ENCODE measurements at places on chromosomes 11 and 22.

DNA sequence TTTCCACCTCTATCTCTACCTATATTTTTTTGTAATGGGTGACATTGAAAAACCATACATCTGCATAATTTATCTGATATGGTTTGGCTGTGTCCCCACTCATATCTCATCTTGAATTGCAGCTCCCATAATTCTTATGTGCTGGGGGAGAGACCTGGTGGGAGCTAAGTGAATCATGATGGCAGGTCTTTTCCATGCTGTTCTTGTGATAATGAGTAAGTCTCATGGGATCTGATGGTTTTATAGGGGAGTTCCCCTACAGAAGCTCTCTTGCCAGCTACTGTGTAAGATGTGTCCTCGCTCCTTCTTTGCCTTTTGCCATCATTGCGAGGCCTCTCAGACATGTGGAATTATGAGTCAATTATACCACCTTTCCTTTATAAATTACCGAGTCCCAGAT lies 551.0 kb upstream of the ANO5 start:
- DNase-seq, result no peak

DNA sequence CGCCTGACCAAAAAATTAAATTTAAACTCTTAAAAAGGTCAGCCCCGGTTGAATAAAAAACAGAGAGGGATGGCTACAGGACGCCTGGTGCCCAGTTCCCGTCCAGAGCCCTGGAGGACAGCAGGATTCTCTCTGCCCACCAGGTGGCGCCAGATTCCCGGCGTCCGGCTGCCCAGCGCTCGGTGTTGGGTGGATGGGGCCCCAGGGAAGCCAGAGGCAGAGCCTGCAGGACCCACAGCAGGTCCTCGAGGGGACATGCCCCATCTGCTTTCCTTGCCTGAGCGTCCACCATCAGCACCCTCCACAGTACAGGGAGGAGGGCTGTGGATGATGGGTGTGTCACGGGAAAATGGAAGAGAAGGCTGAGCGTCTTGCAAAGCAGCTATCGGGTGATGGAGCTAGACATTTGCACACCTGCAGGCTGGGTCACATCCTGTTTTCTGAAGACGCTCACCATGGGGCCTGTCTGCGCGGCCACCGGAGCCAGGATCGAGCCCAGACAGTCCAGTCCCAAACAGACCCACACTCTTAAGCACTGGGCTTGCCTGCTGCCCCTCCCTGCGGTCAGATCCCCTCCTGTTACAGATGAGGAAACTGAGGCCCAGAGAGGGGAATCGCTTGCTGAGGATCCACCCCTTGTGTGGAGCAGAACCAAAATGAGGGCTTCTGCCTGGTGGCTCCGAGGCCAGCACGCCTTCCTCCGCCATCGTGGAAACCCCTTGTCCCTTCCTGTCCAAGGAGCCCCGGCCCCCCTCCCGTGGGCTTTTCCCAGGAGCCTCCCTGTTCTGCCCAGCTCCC lies 18.5 kb upstream of the CBX7 start:
- DNase-seq, result peak; percentile 76

DNA sequence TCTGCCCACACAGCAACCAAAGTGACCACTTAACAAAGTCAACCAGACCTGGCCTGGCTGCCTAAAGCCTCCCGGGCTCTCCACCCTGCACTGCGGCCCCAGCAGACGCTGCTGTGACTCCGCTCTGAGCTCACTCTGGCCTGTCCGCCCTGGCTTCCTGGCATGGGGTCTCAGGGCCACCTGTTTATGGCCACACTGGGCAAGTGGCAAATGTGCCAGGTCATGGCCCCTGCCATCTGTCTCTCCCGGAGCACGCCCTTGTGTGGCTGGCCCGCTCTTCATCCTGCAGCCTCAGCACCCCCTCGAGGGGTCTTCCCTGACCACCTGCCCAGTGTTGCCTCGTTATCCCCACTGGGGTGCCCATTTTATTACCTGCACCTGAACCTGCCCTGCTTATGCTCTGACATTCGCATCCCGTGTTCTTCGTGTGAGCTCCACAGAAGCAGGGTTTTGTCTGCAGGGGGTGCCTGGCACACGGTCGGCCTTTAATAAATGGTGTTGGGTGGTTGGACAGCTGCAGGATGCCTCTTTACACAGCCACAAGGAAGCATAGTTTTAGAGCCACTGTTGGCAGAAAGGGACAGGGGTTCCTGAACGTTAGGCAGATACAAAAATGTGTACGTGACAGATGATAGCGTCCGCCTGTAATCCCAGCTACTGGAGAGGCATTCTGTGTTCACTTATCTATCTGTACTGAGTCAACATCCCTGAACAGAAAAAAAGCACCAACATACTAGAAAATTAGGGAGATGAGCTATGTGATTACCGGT lies 785.6 kb downstream of the TBC1D22A start:
- no peak for DNase-seq

DNA sequence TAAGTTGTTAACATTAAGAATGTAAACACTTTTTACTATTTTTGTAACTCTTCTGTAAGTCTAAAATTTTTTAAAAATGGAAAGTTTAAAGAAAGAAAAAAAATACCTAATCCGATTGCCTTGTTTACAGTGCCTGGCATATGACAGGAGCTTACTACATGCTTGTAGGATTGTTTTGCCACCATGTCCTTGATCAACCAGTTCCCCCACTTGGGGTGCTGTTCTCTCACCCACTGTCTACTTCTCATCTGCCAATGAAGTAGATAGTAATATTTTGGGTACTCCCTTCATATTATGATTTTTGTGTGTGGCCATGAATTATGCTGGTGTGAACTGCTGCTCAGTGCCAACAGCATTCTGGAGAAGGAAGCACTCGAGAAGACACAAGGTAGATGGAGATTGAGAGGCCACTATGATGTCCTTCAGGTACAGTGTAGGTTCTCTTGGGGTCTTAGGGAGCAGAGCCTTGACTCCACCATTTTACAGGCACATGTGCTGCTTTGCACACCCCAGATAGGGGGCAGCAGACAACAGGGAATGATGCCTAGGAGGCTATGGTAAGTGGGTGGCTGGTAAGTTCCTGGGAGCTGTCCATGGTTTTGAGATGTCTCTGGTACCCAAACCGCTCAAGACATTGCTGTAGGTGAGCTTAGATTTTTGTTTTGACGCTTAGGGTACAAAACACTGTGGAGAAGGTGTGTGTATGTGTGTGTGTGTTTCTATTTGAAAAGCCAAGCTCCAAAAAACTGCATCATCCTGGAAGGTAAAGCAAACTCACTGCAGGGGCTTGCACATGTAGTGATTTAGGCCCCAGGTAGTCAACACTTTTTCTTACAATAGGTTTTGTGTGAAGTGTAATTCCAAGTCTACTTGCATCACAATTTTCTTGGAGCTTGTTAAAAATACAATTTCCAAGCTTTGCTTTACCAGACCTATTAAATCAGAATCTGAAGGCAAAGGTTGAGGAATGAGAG lies 494.5 kb upstream of the LARGE1 start:
- peak; percentile 10 for DNase-seq

GRCh38 chr11:14029440-14029839 lies 66.9 kb downstream of the SPON1 start:
- DNase-seq, result no peak

DNA sequence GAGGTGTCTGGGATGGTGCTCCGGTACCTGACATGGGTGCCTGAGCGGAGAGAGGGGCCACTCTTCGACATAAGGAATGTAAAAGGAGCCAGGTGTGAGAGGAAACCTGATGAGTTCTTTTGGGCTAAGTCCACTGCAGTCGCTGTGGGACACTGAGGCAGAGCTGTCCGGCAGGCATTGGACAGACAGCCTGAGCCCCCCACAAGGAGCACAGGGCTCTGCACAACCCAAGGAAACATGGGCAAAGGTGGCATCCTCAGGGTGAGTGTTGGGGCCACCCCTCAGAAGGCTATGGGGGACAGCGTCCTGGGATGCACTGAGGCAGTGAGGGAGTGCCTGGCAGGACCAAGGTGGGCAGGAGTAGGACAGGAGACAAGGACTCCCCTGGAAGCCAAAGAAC lies 57.7 kb upstream of the EMID1 start:
- DNase-seq, result no peak

DNA sequence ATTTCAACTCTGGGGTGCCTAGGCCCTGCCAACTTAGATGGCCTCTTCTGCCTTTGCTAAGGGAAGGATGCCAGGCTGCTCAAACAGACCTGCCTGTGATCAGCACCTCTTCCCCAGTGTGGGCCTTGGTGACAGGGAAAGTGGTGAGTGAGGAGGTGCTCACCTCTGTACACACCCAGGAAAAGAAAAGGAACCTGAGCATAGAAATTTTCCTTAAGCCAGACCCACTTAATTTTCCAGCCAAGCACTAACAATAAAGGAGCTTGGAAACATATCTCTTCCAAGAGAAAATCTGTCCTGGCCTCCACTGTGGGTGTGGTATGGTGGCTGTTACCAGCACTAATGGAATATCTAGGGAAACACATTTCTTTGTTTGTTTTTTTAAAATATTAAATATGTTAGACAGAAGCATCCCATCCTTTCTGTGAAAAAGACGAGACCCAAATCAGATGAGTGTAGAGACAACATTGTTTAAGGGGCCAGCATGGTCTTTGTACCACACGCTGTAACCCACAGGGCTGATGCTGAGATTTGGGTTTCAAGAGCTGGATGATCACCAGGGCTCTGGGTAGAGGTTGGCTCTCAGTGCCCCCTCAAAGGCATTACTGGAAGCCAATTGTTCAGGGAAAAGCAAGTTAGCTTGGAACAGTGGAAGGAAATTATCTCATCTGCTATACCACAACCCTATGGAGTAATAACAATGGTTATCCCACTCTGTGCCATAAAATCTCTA lies 472.2 kb downstream of the INSC start:
- no peak for DNase-seq

DNA sequence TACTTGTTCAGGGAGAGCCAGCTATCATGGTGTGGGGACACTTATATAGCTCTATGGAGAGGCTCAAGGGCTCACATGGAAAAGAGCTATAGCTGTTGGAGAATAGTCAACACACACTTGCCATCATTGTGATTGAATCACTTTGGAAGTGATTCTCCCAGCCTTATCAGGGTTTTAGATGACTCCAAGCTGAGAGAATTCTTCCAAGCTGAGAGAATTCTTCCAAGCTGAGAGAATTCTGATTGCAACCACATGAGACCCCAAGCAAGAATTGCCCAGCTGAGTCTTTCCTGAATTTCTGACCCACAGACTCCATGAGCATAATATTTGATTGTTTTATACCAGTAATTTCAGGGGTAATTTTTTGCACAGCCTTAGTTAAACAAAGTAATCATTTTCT lies 1318.3 kb upstream of the RAG2 start:
- DNase-seq, result no peak

DNA sequence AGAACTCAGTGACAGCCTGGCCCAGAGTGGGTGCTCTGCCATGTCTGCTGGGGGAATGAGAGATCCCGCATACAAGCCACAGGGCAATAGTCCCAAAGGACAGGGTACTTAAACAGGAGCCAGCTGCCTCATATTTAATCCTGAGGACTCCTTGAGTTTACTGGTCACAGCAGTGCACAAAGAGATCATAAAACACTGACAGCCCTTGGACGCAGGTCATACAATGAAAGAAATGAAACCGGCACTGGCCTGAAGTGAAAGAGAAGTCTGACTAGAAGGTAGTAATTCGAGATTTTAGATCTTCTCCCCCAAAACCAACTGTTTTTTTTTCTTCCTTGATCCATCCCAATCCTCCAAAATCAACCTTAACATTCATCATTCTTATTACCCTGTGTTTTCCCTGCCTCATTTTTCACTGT lies 299.8 kb upstream of the SYN3 start:
- DNase-seq, result no peak

DNA sequence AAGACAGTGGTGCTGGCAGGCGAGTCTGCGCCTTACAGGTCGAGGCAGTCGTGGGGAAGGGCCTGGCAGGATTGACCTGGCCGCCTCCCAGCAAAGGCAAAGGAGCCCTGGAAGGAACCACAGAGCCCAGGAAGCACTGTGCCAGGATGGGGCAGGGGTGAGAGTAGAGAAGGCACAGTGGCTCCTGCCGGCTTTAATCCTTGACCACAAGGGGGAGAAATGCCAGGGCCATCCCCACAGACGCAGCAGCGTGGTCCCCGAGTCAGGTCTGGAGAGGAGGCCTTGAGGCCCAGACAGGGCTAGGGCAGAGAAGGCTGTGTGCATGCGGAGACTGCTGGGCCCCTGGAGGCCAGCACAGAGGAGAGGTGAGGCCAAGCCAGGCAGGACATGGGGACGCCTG lies 9.9 kb upstream of the NDUFS8 start:
- no peak for DNase-seq

- DNase-seq, result no peak
These were observed 139.1 kb upstream of the DDI1 start for GRCh38 chr11:103897160-103897936.

GRCh38 chr11:69620683-69621290 lies 20.2 kb upstream of the CCND1 start:
- DNase-seq, result no peak

DNA sequence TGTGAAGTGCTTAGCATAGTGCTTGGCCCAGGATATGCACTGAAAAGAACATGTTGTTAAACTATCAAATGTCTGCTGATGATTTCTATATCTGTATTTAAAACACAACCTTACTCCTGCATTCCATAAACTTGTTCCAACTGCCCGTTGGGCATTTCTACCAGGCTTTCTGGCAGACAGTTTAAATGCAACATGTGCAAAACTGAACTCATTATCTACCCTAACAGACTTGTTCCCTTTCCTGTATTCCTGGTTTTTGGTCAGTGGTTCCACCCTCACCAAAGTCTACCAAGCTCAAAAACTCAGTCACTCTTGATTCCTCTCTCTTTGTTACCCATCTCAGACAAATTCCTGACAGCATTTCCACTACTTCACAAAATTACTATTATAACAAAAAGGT lies 6.5 kb upstream of the RAB38 start:
- DNase-seq, result no peak

DNA sequence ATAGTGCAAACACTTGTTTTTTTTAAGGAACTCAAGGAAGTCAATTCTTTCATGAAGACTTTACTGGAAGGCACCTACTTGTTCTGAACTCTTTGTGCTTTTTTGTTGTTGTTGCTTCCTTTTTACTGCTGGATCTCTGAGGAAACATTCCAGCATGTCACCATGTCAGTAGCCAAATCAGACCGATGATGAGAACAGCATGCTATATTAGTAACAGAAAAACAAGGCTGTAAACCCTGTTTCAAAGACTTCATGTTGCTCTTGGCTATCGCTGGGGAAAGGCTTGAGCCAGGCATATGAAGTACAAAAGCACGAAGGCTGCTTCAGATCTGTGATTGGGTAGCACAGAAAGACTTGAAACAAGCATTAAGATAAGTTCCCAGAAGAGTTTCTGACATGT lies 125.6 kb upstream of the SLC5A12 start:
- no peak for DNase-seq

DNA sequence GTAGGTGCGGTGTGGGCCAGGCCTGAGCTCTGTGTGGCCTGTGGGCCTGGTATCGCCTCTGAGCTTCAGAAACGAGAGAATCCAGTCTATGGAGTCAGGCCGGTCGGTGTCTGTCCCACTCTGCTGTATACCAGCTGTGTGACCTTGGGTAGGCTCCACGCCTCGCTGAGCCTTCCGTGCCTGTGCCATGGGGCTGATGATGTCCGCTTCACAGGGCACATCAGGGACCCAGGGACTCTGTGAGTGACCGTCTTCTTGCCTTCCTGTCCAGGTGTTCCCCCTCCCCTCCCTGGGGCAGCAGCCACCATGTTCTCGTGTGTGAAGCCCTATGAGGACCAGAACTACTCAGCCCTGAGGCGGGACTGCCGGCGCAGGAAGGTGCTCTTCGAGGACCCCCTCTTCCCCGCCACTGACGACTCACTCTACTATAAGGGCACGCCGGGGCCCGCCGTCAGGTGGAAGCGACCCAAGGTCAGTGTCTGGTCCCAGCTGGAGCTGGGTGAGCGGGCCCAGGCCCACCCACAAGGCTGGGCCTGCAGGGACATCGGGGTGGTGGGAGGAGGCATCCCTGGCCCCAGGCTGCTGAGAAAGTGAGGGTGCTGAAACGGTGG lies 17.9 kb downstream of the CAPN5 start:
- DNase-seq, result no peak
